ENCODE measurements at places on chromosomes 13 and 19.

GRCh38 chr13:106302011-106302410 is 233.5 kb downstream of the EFNB2 start:
- no peak for DNase-seq

DNA sequence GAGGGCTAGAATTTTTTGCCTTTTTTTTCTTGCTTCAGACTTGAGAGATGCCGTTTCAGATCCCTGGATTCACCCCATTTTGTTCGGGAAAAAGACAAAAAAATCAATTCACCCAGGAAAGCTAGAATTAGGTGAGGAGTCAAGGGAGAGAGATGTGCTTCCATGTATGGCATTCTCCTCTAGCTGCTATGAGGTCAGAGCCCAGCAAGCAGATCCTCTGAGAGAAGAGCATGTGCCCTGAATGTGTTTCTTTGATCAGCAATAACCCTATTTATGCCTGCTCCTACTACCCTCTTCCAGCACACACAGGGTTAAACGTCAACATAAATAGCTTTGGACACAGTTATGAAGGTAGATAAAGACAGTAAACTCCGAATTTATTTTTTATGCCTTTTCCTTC is 53.6 kb downstream of the NDFIP2 start:
- DNase-seq, result no peak

GRCh38 chr19:30857388-30857787 is 485.2 kb downstream of the ZNF536 start:
- no peak for DNase-seq

GRCh38 chr19:38569368-38569983 is 48.3 kb downstream of the MAP4K1 start:
- DNase-seq, result no peak

DNA sequence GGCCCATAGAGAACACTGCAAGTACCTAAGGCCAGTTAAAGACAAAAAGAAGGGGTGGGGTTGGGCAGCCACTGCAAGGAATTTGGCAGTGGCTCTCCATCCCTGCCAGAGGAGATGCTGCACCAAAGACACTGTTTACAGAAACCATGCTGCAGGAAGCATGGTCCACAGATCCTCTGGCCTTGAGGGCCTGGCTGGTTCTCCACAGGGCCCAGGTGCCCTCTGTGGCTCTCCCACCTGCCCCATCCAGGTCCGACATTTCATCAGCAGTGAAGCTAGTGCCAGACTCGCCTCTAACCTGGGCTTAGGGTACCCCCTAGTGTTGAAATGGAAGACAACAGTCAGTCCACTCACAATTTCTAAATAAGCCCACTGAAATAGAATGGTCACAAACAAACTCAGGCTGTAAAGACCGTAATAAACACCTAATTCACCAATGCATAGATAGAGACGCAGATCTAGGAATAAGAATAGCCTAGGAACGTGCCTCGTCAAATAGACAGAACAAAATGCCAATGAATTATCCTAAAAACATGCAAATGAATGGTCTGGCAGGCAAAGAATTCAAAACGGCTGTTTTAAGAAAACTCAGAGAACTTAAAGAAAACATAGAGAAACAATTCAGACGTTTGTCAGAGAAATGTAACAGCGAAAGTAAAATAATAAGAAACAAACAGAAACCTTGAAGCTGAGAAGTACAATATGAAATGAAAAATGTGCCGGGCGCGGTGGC is 23.3 kb downstream of the LYPD4 start:
- no peak for DNase-seq

All from stimulated activated CD8-positive, alpha-beta memory T cell treated with anti-CD3 and anti-CD28 coated beads, Interleukin-15, amount 100 ng/mL, for 1 hour (primary cell).